ENCODE measurements at places on chromosomes 5 and 9.

DNA sequence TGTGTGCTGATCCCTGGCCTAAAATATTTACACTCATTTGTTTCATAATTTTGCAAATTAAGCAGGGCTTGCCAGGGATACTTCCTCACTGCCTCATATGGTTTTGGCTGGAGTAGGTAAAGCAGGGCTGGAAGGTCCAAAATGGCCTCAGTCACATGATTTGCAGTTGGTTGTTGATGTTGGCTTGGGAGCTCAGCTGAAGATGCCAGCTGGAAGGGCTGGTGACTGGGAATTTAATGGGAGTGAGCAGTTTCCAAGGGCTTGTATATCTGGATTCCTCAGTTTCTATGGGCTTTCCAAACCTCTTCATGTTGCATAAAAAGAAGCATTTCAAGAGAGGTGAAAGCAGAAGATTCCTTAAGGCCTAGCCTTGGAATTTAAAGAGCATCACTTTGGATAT is 729.3 kb downstream of the CDH18 start:
- DNase-seq: no peak

DNA sequence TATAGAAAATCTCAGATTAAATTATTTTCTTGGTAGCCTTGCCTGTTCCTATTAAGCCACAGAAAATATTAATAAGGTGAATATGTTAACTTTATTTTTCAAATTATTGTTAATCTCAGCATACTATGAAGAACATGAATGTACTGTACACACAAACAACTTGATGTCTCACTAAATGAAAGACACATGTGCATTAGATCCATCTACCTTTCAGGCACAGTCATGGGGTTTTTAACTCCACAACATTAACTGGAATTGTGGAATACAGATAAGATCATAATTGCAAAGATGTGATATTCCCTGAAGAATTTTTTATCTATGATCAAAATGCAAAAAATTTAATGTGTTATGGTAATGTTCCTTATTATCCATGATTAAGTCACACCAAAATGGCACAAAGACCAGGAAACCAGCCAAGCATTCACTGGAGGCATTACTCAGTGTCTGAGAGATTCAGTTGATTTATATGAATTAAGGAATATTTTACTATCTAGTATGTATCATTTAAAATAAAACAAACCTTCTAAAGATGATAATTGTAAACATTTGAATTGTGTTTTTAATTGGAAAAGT is 150.0 kb upstream of the VCAN start:
- DNase-seq: no peak

- DNase-seq: no peak
These were observed 77.0 kb downstream of the ERCC6L2 start for GRCh38 chr9:95952471-95952870.

DNA sequence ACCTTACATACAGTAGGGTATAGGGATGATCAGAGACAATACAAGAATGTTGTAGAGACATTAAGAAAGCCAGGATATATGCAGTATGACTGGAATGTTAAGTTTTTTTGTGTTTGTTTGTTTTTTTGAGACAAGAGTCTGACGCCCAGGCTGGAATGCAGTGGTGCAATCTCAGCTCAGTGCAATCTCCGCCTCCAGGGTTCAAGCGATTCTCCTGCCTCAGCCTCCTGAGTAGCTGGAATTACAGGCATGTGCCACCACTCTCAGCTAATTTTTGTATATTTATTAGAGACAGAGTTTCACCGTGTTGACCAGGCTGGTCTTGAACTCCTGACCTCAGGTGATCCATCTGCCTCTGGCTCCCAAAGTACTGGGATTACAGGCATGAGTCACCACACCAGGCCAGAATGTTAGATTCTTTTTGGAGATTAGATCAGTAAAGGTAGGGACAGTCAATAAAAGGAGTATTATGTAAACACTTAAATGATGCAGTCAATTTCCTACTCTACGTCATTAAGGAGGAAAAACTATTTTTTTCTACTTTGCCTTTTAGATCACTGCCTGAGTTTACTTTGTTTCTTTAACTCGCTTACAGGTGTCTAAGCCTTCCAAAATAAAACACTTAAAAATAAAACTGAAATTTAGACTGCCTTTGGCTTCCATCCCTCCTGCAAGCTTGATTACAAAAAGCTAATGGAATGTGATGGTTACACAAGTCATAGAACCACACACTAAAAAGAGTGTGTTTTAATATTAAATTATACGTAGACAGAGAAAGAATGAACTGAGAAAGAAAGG is 6.8 kb upstream of the HNRNPA0 start:
- no peak for DNase-seq

GRCh38 chr5:141973871-141974595 is 5.1 kb downstream of the RNF14 start:
- no peak for DNase-seq

DNA sequence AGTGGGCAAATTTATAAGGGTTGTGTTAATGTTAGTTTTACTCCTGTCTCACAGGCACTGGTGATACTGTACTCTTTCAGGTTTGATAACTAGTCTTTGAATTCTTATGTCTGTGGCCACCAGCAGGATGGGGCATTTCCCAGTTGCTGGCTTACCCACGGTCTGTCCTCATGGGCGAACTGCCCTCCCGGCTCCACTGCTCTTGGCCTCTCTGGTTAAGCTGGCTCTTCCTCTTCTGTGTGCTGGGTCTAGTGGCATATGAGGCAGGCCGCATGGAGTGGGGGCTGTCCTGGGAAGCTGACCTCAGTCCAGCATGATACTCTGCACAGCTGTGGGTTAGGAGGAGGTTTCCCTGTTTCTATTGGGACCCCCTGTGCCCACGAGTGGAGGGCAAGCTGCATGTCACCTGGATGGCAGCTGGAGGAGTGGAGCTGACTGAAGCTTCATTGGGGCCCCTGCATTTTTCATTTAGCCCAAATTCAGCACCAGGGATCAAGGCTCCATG is 19.5 kb downstream of the PHF2 start:
- no peak for DNase-seq

DNA sequence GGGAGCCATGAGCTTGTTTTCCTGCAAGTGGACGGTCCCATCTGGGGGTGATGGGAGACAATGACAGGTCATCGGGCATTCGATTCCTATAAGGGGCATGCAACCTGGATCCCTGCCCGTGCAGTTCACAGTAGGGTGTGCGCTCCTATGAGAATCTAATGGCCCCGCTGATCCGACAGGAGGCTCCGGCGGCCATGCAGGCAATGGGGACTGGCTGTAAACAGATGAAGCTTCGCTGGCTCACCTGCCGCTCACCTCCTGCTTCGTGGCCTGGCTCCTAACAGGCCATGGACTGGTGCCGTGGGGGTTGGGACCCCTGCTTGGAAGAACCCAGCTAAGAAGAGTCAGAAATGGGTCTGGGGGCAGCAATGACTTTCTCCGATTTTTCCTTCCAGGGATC is 21.0 kb downstream of the PAEP start:
- no peak for DNase-seq

DNA sequence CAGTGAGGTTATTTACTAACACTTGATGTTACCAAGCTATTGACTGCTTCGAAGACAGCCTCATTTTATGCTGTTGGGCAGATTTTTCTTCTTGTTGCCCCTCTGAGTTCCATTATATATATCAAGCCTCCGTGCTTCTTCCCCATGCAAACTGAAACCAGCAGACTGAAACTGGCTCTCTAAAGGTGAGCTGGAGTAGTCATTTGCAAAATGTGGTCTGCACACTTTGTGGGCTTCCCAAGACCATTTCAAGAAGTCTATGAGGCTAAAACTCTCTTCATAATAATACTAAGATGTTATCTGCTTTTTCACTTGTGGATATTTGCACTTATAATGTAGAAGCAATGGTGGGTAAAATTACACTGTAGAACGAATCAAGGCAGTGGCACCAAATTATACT is 13.9 kb downstream of the SLC36A1 start:
- DNase-seq: no peak

DNA sequence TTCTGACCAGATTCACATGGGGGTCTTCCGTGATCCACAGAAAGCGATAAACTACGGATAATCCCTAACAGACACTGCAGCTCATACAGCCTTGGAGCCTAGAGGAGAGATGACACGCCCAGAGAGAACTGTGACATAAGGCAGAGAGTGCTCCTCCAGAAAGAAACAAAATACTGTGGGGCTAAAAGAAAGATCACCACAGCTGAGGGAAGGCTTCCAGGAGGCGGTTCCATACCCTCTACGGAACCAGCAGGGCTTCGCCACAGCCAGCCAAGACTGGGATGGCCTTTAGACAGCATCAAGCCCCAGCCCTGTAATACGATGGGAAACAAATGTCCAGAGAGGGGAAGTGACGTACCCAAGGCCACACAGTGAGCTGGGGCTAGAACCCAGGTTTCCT is 19.3 kb downstream of the GPX3 start:
- no peak for DNase-seq

DNA sequence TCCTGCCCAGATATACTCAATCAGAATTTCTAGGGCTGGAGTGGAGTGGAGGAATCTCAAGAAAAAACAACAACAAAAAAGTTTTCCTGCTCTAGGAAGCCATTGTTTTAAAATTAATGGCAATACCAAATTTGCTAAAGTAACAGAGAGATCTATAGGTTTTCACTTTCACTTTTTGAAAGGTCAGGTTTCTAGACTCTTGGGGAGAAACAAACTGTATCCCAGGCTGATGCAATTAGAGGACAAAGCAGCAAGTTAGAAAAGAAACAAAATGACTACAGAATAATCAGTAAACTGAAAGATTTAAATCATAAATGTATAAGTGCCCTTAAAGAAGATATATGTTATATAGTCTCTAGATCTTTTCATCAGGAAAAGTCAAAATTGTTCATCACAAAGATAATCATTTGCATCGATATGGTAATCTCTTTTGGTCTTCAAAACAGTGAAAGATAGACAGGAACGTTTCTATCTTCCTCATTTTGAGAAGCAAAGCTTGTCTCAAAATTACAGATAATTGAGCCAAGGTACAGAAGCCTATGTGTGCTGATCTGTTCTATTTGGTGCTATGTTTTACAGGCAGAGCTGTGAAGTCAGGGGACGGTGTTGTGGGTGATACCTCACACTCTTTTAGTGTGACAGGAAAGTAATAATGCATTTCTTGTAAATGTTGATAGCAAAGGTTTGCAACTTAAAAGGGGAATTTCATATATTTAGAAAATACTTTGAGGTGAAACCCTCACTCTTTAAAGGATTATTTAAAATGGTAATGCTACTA is 1746.6 kb upstream of the C9orf72 start:
- no peak for DNase-seq

DNA sequence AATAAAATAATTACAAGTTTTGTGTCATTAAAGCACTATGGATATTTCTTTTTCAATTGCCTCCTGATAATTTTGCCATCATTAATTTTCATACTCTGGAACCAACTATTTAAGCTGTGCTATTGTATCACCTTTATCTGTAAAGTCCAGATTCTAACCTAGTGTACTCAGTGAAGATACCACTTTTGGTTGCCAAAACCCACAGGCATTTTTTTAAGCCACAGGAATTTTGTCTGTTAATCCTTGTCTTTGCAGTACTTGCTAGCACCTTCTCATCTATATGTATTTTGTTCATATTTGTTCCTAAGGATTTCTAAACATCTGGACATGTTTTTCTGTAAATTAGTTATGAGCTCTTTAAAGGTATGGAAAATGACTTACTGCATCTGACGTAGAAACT is 481.4 kb upstream of the DAB2 start:
- DNase-seq: no peak

- no peak for DNase-seq
These were observed 212.3 kb downstream of the ERCC6L2 start for GRCh38 chr9:96087669-96088299.

DNA sequence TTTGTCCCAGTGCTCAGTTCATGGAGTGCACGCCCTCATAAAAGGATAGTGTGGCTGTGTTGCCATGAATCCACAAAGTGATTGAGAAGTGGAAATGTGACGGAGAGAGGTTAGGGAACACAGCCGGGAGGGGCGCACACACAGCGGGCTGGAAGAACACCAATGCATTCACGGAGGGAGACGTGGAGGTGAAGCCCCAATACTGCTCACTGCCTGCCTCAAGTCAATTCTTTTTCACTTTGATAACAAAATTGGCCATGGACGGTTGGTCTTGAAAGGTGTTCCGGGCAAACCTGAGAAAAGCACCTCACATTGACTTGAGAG is 424.1 kb downstream of the MED10 start:
- no peak for DNase-seq

DNA sequence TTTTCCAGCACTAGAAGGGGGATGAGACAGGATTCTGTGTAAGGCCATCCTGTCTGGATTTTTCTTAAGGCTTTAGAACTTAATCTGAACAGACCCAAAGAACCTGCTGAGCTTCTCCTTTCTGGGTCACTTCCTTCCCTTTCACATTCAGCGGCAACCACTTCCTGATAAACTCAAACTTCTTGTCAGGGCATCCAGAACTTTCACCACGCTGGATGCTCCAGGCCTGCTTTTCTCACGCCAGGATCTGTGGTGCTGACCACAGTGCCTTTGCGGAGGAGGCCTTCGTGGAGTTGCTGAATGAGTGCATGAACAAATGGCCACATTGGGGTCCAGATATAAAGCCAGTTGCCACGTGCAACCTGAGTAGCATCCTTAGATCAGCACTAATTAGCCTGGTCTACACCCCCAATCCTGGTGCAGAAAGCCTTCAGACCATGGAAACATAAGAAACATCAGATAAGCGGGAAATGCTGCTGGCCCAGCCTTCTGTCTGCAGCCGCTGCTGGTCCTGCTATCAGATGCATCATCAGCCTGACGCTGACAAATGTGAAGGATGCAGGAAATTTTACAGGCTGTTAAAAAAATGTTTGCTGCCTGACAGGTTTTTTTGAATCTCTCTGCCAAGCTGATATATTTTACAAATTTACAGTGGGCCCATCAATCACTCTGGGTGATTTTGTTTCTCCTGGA is 75.3 kb upstream of the BARHL1 start:
- no peak for DNase-seq

DNA sequence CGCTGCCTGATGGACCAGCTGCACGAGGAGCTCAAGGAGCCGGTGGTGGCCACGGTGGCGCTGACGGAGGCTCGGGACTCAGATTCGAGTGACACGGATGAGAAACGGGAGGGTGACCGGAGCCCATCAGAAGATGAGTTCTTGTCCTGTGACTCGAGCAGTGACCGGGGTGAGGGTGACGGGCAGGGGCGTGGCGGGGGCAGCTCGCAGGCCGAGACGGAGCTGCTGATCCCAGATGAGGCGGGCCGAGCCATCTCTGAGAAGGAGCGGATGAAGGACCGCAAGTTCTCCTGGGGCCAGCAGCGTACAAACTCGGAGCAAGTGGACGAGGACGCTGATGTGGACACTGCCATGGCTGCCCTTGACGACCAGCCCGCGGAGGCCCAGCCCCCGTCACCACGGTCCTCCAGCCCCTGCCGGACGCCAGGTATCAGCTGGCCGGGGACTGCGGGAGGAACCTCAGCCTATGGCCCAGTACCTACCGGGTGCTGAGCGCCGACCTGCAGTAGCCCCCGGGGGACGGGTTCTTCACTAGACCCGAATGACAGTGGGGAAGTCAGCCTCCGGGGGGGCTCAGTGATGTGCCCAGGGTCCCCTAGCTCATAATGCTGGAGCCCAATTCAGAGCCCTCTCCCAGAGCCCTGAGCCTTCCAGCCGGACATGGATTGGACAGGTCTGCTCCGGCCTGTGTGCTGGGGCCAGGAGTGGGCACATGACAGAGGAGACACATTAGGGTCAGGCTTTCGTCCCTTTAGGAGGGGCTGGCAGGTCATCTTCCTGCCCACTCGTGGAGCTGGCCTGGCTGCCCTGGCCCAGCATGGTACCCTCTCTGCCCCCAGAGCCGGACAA is 33.0 kb downstream of the USP20 start:
- DNase-seq: no peak

Data from left lung (tissue), 14 donors.